Stimulated activated CD4-positive, alpha-beta T cell treated with anti-CD3 and anti-CD28 coated beads, Interleukin-1b, Interleukin-23, amount 100 ng/mL, for 1 hour (primary cell): ENCODE measurements at places on chromosomes 2 and 18.

DNA sequence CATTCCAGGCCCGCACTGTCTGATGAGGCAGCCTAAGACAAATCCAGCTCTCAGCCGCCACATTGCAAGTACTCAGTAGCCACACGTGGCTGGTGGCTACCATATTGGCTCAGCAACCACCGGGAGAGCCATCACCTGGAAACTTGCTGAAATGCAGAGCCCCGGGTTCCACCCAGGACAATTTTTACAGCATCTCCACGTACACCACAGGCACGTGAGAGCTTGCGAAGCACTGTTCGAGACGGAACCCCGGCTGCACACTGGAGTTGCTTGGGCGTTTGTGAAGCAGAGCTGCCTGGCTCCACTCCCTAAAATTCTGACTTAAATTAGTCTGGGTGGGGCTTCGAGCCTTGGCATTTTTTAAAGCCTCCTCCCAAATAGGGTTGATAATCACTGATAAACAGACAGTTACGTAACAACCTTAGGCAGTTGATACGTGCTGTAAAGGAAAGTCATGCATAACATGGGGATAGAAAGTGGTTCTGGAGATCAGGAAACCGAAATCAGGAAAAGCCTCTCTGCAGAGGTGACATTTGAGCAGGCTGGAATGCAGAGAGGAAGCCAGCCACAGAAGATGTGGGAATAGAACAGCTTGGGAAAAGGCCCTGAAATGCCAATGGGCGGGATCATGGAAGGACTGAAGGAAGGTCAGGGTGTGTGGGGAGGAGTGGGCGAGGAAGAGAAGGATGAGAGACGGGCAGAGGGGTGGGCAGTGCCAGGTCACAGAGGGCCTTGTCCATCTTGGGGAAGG is 6.2 kb downstream of the ASAP2 start:
- no peak for DNase-seq

- DNase-seq, result no peak
Measured at GRCh38 chr18:79694895-79695213, 15.3 kb downstream of the CTDP1 start.

GRCh38 chr18:36050479-36050878 is 16.9 kb downstream of the RPRD1A start:
- DNase-seq, result no peak

DNA sequence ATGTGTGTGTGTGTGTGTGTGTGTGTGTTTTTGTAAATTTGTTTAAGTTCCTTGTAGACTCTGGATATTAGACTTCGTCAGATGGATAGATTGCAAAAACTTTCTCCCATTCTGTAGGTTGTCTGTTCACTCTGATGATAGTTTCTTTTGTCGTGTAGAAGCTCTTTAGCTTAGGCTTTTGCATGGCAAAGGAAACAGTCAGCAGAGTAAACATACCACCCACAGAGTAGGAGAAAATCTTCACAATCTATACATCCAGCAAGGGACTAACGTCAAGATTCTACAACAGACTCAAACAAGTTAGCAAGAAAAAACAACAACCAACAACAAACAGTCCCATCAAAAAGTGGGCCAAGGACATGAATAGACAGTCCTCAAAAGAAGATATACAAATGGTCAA is 336.7 kb upstream of the ATP5MC3 start:
- DNase-seq, result no peak

DNA sequence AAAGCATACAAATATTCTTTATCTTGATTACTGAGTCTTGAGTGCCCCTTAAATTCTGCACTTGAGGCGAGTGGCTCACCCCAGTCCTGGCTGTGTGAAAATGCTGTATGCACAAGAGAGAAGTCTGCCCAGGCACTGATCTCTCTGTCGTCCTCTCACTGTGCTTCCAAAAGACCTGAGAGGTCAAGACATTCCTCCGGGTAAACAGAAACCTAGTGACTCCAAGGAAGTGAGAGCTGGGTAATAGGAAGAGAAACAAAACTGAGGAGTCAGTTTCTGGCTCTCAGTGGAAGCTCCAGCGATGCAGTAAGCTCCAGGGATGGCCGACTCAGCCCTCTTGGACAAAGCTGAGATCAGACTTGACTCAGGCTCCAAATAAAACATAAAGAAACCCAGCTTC is 70.9 kb downstream of the AAK1 start:
- DNase-seq, result no peak

- DNase-seq, result no peak
Measured at GRCh38 chr2:137992039-137992646, 27.9 kb downstream of the HNMT start.

- no peak for DNase-seq
Measured at GRCh38 chr2:45404807-45405297, 206.2 kb downstream of the SRBD1 start.

DNA sequence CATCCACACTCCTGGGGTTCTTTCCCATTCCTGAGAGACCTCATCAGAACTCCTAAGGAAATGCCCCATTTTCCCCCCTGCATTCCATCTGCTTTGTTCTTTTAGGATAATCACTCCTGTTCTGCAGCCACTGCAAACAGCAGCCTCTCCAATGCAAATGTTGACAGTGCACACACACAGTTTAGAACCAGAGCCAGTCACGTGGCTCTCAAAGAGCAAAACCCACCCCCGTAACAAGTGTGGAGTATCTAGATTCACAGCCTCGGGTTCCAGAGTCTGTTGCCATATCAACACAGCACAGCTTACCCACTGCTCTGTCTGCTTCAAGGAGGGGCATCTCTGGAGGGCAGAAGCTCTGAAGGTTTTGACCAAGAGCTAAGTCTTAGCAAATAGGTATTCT is 180.0 kb downstream of the NAPG start:
- DNase-seq, result no peak

- DNase-seq, result no peak
Measured at GRCh38 chr2:186027922-186028321, 289.3 kb downstream of the FSIP2 start.

GRCh38 chr2:42974169-42974720 is 181.9 kb upstream of the HAAO start:
- no peak for DNase-seq

DNA sequence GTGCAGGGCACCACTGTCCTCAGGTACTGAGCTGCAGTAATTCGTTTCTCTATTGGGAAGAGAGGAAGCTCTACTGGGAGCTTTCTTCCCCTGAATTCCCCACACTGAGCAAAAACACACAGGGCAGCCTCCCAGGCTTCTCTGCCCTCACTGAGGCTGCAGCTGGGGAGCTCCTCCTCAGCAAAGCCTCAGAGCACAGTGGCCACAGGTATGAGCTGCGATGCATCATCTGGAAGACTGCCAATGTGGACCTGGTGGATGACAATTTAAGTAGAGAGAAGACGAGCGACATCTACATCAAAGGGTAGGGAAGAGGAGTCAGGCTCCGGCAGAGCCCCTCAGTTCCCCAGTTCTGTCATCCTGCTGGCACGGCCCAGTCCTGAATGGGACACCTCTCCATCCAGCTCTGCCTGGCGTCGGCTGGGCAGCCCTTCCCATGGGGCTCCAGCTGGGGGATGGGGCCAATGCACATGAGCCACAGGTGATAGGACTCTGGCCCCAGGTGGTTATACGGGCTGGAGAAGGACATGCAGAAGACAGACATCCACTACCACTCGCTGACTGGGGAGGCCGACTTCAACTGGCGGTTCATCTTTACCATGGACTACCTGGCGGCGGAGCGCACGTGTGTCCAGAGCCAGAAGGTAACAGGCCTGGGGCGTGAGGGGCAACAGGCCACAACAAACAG is 37.6 kb downstream of the LMAN2L start:
- DNase-seq, result no peak

- no peak for DNase-seq
Measured at GRCh38 chr18:2312440-2312839, 258.9 kb downstream of the METTL4 start.

GRCh38 chr2:45260946-45261345 is 251.7 kb upstream of the SIX2 start:
- no peak for DNase-seq

DNA sequence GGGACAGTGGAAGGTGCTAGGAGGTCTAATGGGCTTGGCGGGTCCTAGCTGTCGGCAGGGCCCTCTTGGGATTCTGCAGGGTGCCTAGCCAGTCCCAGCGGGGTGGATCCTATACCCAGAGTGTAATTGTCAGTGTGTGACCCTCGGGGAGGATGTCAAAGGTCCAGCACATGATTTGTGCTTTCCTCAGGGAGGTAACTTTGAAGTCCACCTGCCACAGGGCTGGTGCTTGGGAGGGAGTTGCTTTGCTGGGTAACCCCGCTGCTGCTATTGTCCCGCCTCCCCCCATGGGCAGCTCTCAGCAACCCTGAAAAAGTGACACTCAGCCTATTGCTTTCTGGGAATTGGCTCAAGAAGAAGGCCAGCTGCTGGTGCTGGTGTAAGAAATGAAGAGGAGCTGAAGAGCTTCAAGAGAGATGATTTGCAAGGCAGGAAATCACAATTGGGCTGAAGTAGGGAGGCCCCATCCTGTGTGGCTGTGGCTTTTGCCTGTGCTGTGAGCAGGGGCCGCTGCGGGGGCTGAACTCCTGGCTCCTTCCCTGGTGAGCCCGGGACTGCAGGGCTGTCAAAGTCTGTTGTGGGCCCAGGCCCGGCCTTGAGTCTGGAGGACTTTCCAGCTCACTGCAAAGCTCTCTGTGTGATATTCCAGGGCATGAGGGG is 36.4 kb downstream of the EMILIN2 start:
- DNase-seq, result no peak

DNA sequence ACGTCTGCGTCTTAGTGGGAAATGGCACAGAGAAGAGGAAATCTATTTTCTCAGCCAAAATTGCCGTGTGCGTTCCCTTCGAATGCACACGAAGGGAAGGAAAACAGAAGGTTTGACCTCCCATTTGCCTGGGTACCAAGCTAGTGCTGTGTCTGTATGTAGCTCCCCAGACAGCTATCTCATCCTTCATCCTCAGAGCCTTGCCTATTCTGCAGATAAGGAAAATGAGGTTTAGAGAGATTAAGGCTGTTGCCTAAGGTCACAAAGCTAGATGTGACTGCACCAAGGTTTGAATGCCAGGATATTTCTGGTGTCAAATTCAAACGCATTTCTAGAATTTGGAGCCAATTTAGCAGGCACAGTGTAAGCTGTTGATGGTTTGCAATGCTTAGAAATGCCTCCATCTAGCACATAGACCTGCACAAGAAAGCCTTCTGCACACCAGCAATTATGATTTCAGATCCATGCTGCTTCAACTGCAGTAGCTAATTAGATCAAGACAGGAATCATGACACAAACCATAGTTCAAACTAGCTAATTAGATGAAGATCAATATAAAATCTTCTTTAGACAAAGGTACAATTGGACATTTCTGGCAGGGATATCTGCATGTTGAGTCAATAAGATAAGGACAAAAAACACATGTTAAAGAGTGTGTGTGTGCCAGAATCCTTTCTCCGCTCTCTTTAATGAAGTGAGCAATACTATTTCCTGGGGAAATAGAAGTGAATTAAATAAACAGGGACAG is 115.1 kb downstream of the CMPK2 start:
- DNase-seq, result no peak

DNA sequence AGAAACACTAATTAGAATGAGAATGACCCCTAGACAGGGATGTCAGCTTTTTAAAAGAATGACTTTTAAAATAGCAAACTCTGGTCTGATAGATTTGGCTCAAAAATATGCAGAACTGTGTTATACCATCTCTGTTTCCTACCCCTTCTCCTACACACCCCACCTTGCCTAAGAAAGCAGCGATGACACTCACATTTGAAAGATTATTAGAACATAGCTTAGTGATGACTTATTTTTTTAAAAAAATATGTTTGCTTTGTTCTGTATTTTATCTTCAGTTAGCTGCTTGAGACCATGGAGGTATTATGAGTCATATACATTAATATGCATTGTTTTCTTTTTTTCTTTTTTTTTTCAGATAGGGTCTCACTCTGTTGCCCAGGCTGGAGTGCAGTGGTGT is 176.7 kb upstream of the TPO start:
- DNase-seq, result no peak

DNA sequence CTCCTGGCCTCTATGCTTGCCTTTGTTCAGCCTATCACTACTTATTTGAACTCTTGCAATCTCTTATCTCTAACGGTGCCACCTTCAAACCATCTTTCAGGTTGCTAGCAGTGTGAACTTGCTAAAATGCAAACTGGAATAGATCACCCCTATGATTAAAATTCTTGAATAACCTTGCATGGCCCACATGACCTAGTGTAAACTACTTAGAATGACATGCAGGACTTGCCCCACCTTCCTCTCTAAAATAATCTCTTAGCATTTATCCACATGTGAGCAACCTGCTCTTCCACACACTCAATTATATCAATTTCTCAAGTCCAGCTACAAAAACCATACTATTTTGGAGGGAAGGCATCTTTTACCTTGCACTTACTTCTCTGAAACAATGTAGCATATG is 137.6 kb downstream of the ETAA1 start:
- DNase-seq, result no peak

DNA sequence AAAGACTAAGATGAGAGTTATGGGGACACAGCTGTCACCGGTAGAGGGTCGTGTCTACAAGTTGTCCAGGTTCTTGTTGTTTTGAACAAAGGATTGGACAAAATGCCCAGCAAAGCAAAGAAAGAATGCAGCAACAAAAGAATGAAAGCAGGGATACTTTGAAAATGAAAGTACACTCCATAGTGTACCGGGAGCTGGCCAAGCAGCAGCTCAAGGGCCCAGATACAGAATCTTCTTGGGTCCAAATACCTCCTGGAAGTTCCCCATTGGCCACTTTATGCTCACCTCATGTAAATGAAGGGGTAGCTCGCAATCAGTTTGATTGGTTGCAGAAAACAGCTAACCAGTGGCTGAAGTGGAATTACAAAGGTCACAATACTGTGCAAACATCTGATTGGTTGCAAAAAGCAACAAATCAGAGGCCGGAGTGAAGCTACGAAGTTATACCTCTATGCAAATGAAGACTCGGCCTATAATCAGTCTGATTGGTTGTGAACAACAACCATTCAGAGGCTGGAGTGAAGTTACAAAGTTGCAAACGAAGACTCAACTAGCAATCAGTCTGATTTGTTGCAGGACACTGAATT is 474.9 kb upstream of the TMEFF2 start:
- DNase-seq, result no peak

DNA sequence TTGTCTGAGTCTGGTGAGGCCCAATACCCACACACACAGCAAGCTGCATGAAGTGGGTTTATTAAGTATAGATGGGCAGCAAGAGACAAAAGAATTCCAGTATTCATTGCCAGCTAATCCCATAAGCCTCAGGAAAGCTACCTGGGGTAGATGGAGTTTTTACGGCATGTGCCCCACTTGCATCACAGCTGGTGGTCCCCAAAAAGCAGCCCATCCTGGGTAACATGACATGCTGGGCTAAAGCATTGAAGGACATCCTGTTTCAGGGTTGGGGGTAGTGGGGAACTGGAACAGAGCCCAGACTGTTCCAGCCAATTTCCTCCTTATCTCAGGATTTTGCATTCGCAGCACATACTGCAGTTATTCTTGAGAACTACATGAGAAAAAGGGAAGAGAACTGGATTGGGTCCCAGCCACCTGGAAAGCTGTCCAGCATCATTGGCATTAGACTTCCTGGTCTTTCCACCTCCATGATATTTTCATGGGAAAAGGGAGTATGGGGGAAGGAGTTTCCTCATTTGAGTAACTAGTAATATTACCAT is 240.1 kb upstream of the MMADHC start:
- DNase-seq, result no peak

- no peak for DNase-seq
Measured at GRCh38 chr2:236246711-236247246, 17.4 kb downstream of the ASB18 start.
